HCEC 1CT (cell line): ENCODE measurements at places on chromosomes 6 and 20.

DNA sequence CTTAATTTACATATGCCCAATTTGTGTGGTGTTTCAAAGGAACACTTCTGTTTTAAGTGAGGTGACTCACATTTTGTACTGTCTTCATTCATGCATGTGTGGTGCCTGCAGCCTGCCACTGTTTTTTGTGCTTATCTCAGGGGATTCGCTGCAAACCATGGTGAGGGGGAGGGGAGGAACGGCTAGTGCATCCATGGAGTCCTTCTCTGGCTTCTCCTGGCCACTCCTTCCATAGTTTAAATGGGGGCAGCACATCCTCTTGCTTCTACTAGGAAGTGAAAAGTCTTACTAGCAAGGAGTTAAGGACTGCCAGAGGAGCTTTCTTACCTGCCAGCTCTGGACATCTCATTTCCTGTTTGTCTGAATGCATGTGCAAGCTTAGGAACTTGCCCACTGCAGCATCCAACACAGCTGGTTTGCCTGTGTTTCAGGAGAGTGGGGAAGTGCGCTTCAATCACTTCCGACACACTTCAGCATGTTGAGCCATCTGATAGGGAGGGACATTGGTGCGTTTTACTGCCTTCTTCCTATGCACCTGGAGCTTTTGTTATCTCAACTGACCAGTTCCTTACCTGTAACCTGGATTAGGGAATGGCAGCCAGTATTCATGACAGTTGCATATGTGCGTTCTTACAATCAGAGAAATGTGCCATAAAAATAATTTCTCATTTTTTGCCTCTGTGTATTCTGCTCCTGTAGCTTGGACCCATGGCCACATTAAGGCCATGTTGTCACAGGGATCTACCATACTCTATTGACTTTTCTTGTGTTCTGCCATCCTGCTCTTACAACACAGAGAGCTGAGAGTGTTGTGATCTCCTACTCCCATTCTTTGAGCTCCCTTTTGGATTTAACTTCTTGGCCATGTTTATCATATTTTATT, 211.3 kb downstream of the ARID1B start:
- DNase-seq: no peak

GRCh38 chr20:21705575-21706260, at the start of gene PAX1:
TSS of gene PAX1 (plus strand) at chr20:21705664. CDS start at chr20:21705713, 49 bp downstream.
- DNase-seq: no peak

- no peak for DNase-seq
These were observed 105.6 kb upstream of the PMEPA1 start for GRCh38 chr20:57815405-57815804.

DNA sequence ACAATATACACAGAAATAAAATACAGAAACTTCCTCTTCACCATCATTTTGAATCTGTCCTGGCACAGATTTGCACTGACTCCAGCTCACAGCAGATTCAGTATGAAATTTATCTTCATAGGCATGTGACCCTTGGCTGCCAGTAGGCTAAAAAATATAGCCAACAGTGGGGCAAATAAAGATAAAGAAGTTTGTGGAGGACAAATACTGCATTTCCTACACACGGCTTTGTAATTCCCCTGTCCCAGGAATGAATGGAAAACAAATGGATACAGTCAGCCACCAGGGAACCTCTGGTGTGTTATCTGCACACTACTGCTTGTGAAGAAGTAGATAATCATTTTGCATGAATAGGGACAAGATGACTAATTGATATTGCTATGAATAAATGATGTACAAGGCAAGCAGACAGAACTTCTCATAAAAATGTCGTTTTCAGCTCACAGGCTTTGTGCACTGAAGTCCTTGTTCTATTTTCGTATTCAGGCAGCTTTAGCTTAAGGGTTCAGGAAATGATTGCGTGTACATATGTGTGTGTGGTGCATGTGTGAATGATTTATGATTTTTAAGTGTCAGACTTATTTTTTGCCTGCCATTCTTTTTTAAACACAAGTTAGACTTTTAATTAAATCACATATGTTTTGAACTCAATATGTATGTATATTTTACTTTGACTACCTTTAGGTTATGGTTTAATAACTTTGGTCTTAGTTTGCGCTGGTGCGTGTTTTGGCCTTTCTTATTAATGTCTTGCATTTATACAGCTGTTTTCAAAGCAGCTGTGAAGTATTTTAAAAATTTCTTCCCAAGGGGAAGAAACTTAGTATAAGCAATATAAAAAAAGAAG, 543.8 kb upstream of the JAG1 start:
- DNase-seq: no peak

- no peak for DNase-seq
These were observed 73.1 kb downstream of the MKKS start for GRCh38 chr20:10360878-10361277.

- no peak for DNase-seq
These were observed 49.6 kb downstream of the ATXN1 start for GRCh38 chr6:16711546-16712254.

GRCh38 chr6:99612551-99613408, 6.1 kb downstream of the PRDM13 start:
- DNase-seq: no peak

GRCh38 chr20:24638591-24639548, 169.4 kb downstream of the SYNDIG1 start:
- DNase-seq: no peak

DNA sequence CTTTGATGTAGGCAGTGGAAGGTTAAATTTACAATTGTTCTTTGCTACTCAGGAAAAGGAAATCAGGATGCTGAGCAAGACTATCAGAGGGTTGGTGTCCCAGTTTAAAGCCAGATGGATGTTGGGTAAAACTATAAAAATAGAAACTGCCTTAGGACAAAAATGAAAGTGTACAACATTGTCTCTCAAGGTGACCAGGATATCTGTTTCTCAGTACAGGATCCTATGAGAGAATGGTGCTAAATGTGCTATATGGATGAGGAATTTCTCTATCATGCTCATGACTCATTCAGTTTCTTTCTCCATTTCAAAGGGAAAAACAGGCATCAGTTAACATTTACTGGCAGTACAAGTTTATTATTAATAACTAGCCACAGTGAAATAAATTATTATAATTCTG, 534.2 kb upstream of the GJE1 start:
- DNase-seq: peak; percentile 43

GRCh38 chr6:131368198-131368911, 204.7 kb upstream of the ARG1 start:
- DNase-seq: no peak

- no peak for DNase-seq
These were observed 13.1 kb downstream of the ACSS1 start for GRCh38 chr20:25044660-25045342.

DNA sequence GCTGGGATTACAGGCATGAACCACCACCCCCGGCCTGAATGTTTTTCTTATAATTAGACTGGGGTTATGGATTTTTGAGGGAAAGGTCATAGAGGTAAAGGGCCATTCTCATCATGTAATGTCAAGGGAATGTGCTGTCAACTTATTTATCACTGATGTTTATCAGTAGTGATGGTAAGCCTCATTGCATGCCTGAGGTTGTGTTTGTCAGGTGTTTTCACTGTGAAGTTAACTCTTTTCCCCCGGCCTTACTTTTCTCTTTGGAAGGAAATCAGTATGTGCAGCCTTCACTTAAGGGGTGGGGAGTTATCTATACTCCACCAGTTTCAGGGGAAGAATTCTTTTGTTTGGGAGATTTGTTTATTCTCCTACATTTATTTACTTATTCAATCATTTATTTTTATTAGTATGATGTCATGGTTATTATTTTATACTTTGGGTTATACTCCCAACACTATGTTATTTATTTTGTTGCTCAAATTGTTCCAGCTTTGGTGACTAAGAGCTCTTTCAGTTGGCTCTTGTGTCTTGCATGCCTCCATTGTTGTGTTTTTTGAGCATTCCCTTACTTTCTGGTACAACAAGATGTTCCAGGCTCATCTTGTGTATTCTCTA, 2.8 kb upstream of the SLC17A5 start:
- no peak for DNase-seq

- DNase-seq: no peak
These were observed 61.2 kb downstream of the ELOVL5 start for GRCh38 chr6:53287336-53288225.

- peak; percentile 66 for DNase-seq
These were observed 13.8 kb downstream of the RNF144B start for GRCh38 chr6:18400831-18401446.

DNA sequence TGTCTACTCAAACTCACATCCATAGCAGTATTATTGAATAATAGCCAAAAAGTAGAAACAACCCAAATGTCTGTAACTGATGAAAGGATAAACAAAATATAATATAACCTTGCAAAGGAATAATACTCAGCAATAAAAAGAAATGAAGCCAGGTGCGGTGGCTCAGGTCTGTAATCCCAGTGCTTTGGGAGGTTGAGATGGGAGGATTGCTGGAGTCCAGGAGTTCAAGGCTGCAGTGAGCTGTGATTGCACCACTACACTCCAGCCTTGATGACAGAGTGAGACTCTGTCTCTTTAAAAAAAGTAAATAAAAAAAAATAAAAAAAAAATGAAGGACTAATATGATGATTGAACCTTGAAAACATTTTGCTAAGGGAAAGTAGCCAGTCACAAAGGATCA, 22.1 kb upstream of the KIF16B start:
- DNase-seq: no peak

GRCh38 chr20:61321481-61321880, 69.4 kb downstream of the CDH4 start:
- DNase-seq: no peak
